Caki2 (cell line): ENCODE measurements at places on chromosomes 7 and 10.

DNA sequence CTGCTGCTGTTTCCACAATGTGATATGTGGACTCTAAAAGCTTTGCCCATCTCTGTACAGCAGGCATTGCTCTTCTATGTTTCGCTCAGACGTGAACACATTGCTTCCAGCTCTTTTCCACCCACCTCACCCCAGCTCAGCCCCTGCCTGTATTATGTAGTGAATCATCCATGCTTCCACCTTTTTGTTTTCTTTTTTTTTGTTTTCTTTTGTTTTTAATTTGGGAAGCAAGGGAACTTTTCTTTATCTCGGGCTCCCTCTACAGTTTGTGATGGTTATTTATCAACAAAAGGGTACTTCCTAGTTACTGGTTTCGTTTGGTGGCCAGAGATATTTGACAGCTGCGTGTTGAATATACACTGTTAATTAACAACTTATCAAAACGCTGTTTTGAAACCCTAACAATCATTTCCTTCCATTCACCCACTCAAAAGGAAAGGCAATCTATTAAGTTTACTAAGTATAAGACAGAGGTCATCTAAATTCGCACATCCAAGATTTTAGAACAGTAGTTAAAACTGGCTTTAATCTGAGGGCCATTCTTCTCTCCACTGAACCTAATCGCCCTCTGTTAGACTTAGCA, 127.9 kb upstream of the STK17A start:
- peak; percentile 74 for DNase-seq

DNA sequence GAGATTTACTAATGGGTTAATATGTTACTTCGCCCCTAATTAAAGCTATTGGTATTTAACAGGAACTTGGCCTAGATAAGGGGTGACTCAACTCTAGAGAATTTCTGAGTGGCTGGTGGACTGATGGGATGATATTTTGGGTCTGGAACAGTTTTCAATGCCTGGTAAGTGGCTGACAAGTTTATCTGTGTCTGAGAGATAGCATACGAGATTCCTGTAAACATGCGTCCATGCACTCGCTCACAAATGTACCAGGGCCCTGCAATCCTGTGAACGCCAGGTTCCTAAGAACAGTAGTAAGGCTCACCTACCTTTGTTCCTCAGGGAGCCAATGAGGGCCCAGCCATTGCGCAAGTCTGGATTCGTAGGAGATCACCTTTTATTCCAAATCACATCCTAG, 683.8 kb upstream of the ANKRD30A start:
- DNase-seq = peak; percentile 41

DNA sequence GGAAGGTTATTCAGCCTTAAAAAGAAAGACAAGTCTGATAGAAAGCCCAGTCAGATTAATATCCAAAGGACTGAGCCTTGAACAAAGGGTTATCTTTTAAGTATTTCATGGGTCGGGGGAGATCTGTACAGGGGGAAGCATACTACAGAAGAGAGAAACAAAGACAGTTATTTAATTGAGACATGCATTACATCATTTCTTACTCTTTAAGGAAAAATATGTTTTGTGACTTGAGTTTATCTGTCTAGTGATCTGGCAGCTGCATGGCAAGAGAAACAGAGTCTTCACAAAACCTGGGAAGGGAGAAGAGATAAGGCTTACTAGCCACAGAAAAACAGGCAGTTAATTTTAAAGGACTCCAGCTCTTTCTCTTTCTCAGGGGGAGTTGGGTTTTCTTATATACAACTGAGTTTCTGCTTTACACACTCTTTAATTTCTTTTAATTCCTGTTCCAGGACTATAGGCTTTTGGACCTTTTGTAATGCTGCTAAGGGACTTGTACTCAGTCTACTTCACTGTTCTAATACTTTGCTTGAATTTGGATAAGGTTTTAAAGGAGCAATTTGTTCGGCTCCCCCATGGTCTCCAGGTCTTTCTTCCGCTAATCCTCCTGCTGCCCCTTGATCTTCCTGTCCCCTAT, 20.9 kb upstream of the CYP3A43 start:
- no peak for DNase-seq

- DNase-seq = no peak
Measured at GRCh38 chr10:60141896-60142559, 235.7 kb upstream of the CCDC6 start.

- no peak for DNase-seq
Measured at GRCh38 chr10:75011221-75011620, 100.2 kb upstream of the SAMD8 start.

DNA sequence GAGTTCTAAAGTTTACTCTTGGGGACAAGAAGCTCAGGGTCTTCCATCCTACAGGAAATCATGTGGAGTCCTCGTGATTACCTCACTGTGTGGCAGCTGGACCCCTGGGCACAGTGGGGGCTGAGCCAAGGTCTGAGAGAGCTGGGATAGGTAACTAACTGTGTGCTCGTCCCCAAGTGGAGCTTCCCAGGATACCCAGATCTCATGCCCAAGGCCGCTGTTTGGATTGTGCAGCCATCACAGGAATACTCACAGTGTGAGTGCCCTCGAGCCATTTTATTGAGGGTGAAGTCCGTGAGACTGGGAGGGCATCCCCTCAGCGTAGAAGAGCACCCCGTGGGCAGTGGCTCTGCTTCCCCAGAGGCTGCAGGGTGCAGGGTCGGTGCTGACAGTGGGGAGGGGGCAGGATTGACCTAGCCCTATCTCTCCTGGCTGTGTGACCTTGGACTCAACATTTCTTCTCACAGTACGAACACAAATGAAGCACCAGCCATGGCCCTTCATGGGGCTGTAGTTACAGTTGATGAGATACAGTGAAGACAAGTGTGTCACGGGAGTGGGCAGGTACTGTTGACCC, 69.6 kb upstream of the LEP start:
- no peak for DNase-seq

DNA sequence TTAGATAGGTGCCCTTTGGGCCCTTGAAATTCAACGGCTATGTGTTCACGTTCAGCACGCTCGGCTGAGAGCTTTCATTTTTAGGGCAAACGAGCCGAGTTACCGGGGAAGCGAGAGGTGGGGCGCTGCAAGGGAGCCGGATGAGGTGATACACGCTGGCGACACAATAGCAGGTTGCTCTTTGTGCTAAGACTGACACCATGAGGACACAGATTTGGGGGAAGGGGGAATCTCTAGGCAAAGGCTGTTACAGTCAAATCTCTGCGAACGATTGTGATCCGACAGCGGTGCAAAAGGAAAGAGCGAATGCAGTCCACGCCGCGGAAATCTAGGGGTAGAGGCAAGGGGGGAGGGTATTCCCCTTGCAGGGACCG, 667 bp downstream of the KLLN start:
- no peak for DNase-seq

- no peak for DNase-seq
Measured at GRCh38 chr7:17879075-17879661, 61.1 kb downstream of the SNX13 start.

GRCh38 chr10:81000781-81001180, 463.1 kb downstream of the SH2D4B start:
- no peak for DNase-seq

DNA sequence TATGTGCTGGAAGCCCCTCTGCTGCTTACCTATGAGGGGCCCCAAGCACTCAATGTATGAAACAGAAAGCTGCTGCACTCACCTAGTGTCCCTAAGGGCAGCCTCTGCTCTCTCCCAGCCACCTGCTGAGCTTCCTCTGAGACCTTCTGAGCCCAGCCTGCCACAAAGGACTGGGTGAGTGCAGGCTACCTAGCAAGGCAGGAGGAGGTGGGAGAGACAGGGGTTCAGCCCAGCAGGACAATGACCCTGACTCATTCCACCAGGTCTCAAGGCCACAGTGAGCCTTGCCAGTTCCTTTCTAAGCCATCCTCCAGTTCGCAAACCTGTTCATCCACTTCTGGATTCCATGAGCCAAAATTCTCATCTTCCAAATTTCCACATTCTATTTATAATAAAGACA, 16.3 kb downstream of the VOPP1 start:
- DNase-seq = no peak

GRCh38 chr10:27481486-27481885, 22.6 kb upstream of the RAB18 start:
- DNase-seq = no peak

DNA sequence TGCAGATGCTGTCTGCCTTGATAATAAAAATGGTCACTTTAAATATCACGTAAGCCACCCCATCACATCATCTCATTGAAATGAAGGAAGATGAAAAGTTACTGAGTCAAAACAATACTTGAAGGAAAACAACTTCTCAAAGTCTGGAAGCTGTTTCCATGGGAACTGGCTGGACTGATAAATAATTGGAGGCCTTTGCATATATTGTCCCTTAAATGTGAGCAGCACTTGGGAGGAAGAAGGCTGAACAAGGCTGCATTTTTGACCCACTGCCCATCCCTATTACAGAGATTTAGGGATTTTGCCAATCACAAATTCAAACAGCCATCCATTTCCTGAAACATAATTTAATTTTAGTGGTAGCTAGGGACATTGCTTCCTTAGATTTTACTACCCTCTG, 18.2 kb upstream of the MAGI2 start:
- DNase-seq = no peak

DNA sequence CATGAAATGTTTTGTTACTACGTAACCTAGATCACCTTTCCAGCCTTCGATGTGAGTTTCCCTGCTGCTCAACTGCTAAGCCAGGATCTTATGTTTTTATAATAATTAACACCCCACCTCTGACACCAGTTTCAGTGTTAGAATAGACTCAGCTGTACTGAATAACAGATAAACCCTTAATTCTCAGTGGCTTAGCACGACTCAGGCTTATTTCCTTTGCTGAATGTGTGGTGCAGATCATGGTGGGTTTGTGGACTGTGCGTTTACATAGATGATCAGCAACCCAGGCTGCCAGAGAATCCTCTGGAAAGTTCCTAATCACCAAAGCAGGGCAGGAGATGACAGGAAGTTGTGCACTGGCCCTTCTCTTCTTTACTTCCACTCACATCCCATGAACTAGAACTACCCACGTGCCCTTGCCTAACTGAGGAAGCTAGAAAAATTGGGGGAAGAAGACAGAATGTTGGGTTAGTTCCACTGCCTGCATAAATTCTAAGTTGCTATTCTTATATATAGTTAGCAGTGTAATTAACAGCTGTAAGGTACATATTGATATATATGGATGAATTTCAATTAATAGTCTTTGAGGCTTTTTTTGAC, 111.8 kb downstream of the MAPK8 start:
- DNase-seq = no peak

GRCh38 chr7:96861-97260, 95.5 kb upstream of the FAM20C start:
- no peak for DNase-seq

DNA sequence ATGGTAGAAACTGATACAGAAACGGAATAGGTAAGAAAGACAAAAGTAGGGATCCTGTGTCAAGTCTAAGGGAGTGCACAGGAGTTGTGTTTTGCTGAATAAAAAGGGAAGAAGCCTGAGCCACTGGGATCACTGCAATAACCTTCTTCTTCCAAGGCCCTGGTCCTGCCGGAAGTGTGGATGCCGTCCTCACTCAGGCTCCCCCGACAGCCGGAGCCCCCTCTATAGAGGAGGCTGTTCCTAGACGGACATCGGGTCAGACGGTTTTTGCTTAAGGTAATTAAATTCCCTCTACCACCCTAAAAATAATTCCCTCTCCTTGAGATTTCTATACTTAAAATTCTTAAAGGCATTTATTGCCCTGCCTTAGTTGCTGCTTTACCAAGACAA, 566.9 kb downstream of the PTPRN2 start:
- no peak for DNase-seq

DNA sequence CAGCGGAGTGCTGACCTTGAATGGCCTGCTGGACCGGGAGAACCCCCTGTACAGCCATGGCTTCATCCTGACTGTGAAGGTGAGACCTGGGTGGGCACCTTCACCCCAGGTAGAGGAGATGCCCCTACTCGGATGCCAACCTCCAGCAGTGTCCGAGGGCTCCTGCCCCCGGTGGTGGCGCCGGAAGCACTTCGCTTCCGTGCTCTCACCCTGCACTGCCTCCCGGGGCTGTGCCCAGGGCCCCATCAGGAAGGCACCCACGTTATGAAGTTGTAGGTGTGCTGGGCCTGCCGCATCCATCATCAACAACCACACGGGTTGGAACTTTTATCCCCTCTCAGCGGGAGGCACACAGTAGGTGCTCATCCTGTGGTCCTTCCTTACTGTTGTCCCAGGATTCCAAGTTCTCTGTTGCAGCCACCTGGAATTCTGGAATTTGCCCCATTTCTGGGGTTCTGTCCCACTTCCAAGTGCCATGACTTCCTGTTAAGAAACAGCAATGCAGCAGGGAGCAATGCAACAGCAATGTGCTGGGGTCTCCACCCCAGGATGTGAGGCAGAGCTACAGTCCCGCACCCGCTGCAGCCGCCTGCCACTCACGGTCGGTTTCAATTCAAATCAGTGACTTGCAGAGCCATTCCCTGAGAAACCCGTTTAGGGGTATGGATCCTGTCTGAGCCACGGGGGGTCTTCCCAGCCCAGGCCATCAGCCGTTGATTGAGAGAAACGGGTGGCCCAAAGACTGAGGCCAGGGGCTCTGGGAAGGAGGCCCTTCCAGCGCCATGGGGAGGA, 103.8 kb downstream of the C10orf105 start:
- no peak for DNase-seq

GRCh38 chr7:158470336-158470735, 117.3 kb downstream of the PTPRN2 start:
- DNase-seq = no peak

- no peak for DNase-seq
Measured at GRCh38 chr10:86684331-86685097, 16.2 kb downstream of the LDB3 start.

DNA sequence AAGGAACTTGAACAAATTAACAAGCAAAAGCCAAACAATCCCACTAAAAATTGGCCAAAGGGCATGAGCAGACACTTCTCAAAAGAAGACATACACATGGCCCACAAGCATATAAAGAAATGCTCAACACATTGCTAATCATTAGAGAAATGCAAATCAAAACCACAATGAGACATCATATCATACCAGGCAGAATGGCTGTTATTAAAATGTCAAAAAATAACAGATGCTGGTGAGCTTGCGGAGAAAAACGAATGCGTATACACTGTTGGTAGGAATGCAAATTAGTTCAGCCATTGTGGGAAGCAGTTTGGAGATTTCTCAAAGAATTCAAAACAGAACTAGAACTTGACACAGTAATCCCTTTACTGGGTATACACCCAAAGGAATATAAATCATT, 311.7 kb upstream of the HPS1 start:
- no peak for DNase-seq

- DNase-seq = peak; percentile 2
Measured at GRCh38 chr10:66307826-66308225, 618.0 kb upstream of the LRRTM3 start.

GRCh38 chr10:88783724-88784123, 18.8 kb upstream of the LIPM start:
- no peak for DNase-seq

GRCh38 chr7:133751079-133751478, 376.1 kb upstream of the LRGUK start:
- no peak for DNase-seq

- DNase-seq = peak; percentile 98
Measured at GRCh38 chr10:126247446-126247975, 140.8 kb downstream of the ADAM12 start.

- peak; percentile 82 for DNase-seq
Measured at GRCh38 chr10:126013489-126014281, 117.3 kb downstream of the FANK1 start.
